ENCODE measurements at places on chromosomes 2 and 18.

DNA sequence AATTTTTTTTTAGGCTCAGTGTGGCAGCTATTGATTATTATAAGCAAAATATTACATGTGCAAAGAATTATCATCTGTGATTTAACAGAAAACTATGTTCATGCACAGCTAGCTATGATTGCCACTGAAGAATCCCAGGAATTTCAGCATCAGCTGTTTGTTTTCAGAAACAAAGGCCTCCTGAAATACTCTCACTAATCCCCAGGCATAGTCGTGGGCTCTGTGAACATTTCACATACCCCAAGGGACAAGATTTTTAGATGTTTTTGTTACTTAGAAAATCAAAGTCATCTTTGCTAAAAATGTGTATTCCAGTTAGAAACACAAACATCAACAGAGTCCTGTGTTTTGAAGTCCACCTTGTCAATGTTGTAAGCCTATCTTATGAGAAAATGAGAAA lies 156.1 kb downstream of the MYO1B start:
- DNase-seq: no peak

DNA sequence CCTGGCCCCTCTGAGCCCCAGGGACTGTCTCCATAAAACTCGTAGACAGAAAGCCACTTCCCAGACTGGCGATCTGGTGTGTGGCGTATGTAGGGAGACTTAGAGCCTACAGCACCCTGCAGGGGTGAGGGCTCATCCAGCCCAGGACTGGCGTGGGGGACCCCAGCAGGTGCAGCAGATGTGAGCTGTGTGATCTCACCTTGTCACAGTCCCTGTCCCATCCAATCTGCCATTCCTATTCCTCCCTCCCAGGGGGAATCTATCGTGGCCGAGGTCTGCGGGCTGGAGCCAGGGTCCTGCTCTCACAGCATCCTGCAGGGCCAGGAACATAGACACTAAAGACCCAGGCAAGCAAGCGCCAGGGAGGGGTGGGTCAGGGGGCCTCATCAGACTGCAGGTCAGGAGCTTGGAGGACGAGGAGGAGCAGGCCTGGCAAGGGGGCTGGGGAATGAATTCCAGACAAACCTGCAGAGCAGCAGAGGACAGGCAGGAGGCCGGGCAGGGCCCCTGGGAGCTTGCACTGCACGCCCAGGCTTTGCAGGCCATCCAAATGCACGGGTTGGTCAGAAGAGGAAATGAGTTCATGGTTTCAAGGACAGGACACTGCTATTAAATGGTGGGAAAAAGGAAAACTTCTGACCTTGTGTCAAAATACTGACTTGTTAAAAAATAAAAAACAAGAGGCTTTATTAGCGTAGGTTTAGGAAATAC lies 32.5 kb downstream of the HS6ST1 start:
- no peak for DNase-seq

DNA sequence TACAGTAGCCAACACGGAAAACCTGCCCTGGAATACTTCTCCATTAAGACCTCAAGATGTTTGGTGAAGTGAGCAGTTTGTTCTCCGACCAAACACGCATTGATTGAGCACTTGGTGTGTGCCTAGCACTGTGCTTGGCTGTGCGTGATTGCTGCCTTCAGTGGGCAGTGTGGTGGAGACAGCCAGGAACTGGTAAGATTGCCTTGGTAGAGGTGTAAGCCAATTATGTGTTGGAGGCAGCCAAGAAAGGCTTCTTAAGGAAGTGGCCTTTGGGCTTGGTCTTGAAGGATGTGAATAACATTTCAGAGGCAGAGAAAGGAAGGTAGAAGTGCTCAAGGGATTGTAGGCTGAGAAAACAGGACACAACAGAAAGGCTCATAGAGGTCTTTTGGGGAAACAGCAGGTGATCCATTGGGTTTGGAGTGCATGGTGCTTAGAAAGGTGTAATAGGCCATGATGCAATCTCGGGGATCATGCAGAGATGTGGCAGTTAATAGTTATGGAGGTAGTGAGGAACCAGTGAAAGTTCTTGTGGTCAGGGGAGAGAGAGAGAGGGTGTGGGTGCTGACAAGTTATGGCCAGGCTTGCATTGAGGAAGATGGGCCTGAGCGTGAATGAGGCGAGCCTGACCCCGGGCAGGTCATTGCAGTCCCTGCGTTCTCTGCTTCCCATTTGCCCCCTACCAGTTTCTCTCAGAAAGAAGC lies 6.3 kb downstream of the B3GNT2 start:
- DNase-seq: no peak

- DNase-seq: no peak
These were observed 2.5 kb downstream of the COL3A1 start for GRCh38 chr2:188976545-188977268.

GRCh38 chr18:23291456-23292205 lies 156.3 kb downstream of the CABLES1 start:
- DNase-seq: no peak

GRCh38 chr2:29995241-29995640 lies 73.9 kb upstream of the ALK start:
- no peak for DNase-seq

GRCh38 chr18:59582395-59582794 lies 114.8 kb downstream of the CCBE1 start:
- DNase-seq: no peak

Data from CD4-positive, alpha-beta T cell treated with Interleukin-4 for 1 hour (primary cell).